ENCODE measurements at places on chromosomes 1 and 21.

GRCh38 chr1:223831755-223832636 is 13.8 kb downstream of the TP53BP2 start:
- no peak for DNase-seq

DNA sequence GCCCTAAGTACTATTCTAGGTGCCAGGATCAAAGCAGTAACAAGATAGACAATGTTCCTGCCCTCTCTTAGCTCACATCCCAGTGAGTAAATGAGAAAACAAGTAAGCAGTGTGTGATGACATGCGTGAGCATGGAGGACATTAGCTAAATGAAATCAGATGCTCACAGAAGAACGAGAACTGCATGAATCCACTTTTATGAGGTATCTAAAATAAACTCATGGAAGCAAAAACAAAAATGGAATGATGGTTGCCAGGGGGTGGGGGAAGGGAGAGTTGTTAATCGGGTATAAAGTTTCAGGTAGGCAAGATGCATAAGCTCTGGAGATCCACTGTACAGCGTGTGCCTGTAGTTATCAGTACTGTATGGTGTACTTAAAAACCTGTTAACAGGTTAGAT is 195.1 kb downstream of the HHAT start:
- no peak for DNase-seq

GRCh38 chr1:158999316-159000069 is 10.2 kb upstream of the IFI16 start:
- no peak for DNase-seq

GRCh38 chr1:230753586-230754251 is 6.5 kb downstream of the CAPN9 start:
- no peak for DNase-seq

GRCh38 chr1:7455796-7456721 is 315.0 kb upstream of the VAMP3 start:
- no peak for DNase-seq

DNA sequence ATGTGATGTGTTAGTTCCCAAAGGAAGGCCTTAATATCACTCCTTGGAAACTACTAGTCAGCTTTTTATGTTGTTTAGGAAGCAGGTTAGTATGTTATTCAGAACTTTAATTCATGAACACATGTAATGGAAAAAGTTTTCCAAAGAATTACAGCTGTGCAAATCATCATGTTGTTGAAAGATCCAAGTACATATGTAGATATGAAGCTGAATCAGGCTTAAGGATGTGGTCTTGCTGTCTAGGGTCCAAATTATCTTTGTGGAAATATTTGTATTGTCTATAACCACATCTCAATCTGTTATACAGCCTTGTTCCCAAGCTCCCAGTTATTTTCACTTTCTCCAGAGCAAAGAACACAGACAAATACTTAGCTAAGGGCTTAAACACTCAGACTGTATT is 231.6 kb downstream of the TPR start:
- DNase-seq: no peak

DNA sequence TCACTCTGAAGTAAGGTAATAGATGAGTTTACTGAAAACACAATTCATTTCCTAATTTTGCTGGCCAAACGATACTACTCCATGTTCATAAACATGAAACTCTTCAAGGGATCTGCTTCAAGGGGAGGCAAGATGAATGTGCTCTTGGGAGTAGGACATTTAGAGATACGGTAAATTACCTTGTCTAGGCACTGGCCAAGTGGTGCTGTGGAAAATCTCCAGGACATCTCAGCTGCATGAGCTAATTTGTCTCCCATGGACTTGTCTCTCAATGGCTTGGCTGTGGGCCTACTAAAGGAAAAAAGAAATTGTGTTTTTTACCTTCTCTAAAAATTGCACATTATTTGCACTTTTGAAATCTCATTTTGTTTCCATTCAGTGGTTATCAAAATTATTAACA is 780.6 kb downstream of the LTN1 start:
- no peak for DNase-seq

DNA sequence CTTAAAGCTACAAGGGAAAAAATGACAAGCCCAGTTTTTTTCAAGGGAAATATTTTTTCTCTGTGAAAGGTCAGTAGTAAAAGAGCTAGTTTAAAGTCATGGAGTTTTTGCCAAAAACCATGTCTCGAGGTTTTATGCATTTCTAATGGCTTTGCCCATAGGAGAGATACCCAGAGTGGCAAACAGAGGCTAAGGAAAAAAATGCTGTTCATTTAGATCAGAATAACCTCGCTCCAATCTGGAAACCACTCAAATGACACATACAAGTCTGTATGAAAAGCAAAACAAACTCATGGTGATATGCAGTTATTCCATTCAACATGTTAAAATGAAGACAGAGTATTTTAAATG is 36.9 kb upstream of the EDEM3 start:
- no peak for DNase-seq

- no peak for DNase-seq
Observed at GRCh38 chr21:29261555-29262540, 36.9 kb upstream of the BACH1 start.

DNA sequence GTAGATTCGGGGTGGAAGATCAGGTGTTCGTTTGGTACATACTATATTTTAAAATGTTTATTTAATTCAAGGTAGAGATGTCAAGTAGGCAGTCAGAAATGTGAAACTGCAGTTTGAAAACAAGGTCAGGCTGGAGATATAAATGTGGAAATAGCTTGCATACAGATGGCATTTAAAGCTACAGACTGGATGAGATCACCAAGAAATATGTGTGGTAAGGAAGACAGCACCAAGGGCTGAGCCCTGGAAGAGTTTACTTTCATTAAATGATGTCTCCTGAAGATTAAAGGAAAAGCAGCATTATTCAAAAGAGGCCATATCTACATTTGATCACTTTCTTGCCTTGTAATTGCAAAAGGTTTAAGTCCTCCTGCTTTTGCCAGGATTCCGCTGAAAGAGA is 271.3 kb downstream of the PTBP2 start:
- DNase-seq: no peak

Data from GM12878 (cell line).